NCI-H1048 (cell line): ENCODE measurements at places on chromosomes 1 and 21.

GRCh38 chr1:235298758-235299157, 29.2 kb downstream of the ARID4B start:
- DNase-seq = no peak

- no peak for DNase-seq
These were observed 239.3 kb downstream of the NPHP4 start for GRCh38 chr1:5752746-5753548.

- DNase-seq = no peak
These were observed 41.7 kb upstream of the ECE1 start for GRCh38 chr1:21331752-21332478.

DNA sequence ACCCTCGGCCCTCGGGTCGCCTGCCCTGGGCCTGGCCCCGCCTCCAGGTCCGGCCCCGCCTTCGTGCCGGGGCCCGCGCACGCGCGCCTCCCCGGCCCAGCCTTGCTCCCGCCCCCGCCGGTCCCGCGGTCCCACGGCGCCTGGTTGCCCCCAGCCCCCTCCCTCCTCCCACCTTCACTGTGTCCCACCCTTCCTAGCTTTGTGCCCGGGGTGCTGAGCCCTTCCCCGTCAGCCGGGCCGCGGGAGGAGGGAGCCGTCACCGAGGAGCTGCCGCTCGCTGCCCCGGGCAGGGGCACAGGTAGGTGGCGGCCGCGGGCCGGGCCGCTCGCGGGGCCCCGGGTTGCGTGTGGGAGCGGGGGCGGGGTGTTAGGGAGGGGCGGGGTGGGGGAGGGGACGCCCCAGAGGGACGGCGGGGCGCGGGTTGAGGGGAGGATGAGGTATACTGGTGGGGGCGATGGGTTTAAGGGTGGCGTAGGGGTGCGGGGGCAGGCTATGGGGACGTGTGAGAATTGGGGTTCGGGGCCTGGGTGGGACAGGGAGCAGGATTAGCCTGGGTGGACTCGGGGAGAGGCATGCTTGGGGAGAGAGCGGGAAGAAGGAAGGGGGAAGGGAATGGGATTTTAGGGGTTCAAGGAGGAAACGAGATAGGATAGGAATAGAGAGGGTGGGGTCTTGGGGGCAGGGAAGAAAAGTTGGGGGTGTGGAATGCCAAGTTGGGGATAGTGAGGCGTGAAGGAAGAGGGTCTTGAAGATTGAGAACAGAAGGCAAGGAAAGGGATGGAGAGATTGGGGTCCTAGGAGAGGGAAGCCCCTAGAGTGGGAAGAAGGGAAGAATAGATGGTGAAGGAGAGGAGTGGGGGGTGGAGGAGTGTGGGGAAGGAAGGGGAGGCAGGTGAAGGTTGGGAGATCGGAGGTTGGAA, at the start of gene LRRC42:
Gene LRRC42, plus strand, starts transcription at position 99 of the 920 bp plus-strand sequence. CDS start 5,650 bp downstream, outside the sequence.
- DNase-seq = no peak

DNA sequence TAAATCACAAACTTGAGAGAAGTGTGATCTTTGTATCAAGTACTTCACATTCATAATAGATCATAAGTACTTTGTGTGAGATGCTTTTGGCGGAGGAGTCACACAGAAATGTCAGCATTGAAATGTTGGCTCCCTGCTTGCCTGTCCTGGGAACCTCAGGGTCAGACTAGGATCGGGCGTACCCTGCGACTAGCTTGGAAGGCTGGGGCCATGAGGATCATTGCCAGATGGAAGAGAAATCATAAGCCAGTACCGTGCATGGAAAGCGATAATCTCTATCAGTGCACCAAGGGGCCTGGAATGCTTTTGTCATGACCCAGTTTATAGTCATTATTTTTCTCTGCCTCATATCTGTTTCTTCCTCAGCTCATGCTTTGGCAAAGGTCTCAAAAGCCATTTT, 35.5 kb downstream of the MTR start:
- DNase-seq = no peak

DNA sequence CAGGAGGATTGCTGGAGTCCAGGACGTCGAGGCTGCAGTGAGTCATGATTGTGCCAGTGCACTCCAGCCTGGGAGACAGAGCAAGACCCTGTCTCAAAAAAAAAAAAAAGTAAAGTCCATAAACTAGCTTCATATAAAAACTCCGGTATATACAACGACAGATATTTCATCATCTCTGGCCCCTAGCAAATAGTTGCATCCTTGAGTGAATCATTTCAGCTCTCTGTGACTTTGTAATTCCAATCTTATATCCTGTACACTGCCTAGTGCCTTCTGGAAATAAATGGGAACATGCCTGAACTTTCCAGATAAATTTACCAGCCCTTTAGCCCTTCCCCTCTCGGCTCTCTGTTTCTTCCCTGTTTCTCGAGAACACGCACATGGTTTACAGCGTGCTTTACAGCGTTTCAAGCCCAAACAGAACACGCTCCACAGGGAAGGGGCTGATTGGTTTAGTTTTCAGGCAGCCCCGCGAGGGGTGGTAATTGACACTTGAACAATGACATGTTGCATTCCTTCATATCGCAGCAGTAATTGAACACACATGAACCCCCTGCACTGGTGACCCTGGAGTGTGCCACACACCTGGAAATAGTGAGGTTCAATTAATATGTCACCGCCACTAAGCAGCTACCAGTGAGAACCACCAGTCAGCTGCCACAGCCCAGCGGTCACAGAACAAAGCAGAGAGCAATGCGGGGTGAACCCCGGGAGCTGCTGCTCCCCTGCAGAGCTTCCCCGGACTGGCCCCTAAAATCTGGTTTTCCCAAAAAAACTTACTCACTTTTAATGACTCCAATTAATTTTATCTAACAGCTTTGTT, 35.7 kb upstream of the SIM2 start:
- no peak for DNase-seq

DNA sequence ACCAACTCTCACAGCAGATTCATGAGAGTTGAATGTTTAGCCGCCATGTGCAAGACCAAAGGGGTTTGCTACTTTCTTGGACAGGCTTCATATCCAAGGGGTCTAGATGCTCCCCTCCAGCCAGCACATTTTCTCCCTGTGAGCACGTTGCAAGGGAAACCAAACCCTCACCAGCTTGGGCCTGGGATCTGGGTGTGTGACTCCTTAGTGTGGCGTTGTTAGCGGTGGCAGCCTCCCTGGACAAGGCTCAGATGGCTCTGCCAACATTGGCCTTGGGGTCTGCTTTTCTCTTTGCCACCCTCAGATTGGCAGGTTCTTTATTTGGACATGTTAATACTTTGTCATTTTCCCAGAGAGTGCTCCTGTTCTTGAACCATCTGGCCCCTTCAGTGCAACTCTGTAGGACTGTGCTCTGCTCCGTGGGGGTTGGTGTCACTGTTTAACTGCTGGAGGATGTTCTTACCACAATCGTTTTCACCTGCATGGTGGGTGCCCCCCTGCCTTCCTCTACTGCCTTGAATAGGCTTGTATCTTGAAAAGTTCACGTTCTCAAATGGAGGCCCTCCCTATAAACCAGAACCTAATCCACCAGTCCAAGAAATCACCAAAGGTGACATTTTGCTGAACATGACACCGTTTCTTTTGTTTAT, 13.4 kb downstream of the ABCG1 start:
- DNase-seq = no peak

DNA sequence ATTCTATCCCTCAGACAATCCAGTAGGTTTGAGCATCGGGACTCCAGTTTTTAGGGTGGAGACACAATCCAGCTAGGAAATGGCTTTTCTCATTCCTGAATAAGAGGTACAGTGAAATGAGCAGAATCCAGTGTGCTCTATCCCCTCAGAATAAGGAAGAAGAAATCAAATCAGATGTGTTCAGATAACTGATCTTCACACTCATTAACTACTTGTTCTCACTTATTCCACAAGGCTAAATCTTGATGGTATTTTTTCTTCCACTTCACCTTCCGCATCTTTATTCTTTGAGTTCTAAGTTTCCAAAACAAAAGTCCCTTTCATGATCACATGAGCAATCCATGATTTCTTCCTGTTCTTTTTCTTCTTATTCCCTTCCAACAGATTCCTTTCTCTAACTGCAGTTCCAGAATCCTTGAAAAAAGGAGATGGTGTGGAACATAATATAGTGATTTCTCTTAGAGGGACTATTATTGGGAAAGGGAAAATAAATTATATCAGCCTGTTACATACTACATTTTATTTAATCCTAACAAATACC, 1.7 kb downstream of the SYT11 start:
- DNase-seq = no peak

- no peak for DNase-seq
These were observed 102.2 kb downstream of the PIK3R3 start for GRCh38 chr1:46030074-46030870.

GRCh38 chr1:110647254-110647891, 27.4 kb downstream of the KCNA3 start:
- DNase-seq = no peak
